ENCODE measurements at places on chromosomes 7 and 10.
A peak's percentile ranks its signal among the peaks of the same experiment; 100 is the strongest.

GRCh38 chr7:12879139-12879538 is 191.7 kb downstream of the ARL4A start:
- DNase-seq: no peak

- no peak for DNase-seq
Measured at GRCh38 chr7:143285470-143285778, 666 bp downstream of the TMEM139 start.

GRCh38 chr10:6135589-6136168 is 46.8 kb downstream of the RBM17 start:
- no peak for DNase-seq

- peak; percentile 59 for DNase-seq
Measured at GRCh38 chr10:12699781-12700556, 301.5 kb downstream of the CCDC3 start.

GRCh38 chr10:121337427-121337826 is 260.8 kb downstream of the FGFR2 start:
- no peak for DNase-seq

GRCh38 chr7:156845379-156846101 is 47.4 kb downstream of the LMBR1 start:
- no peak for DNase-seq

- DNase-seq: no peak
Measured at GRCh38 chr10:96289218-96289910, 14.9 kb upstream of the DNTT start.
